ENCODE measurements at places on chromosomes 11 and 22.

- peak; percentile 77 for DNase-seq
Observed at GRCh38 chr22:38793721-38794466, at the start of gene DNAL4. DNAL4 (minus strand) TSS chr22:38794143; CDS start chr22:38782731, 11,412 bp downstream.

GRCh38 chr11:77548552-77549445 is 41.0 kb upstream of the AQP11 start:
- DNase-seq: no peak

GRCh38 chr11:15575409-15575808 is 460.7 kb downstream of the INSC start:
- DNase-seq: no peak

DNA sequence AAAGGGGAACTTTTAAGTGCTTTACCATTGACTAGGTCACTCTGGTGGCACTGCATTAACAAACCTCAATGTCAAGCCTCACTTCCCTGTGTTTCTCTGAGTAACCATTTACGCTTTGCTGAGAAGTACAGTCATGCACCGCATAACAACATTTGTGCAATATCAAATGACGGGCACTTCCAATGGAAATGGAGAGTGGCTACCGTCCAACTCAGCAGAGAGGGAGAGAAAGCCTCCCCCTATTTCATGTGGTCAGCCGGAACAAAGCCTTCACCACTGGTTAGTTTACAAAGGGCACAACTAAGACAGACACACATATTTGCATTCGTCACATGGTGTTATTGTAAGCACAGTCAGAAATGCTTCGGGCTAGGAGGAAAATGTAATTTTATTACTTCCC is 117.3 kb downstream of the RASSF10 start:
- DNase-seq: no peak

DNA sequence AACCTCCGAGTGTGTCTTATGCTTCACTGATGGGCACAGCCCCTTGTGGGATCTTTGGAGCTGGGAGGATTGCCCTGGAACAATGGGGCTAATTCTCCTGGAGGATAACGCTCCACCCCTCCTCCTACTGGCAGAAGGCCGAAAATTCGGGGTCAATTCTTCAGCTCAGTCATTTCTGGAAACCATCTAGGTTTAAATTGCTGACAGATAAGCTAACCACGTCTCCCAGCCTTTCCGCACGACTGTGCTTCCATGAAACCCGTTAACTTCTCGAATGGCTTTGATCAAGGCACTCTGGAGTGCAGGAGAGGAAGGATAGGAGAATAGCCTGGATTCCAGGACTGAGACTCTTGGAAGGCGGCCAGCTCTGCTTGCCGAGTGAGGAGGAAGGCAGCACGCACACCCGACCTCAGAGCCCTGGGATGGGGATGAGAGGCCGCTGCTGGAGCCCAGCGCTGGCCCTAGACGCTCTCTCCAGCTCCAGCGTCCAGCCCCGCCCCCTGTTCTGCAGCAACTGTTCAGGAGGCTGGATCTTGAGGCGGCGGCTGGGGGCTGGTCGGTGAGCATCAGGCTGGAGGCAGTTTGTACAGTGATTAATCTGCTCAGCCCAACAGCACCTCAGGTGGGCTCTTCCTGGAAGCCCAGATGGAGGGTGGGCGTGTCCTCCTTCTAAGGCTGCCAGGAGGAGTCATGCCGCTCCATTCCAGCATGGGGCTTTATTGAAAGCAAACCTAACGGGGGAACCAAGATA is 176.7 kb upstream of the NCAM1 start:
- DNase-seq: no peak

GRCh38 chr11:61392981-61393595 is 701 bp downstream of the TMEM216 start:
- DNase-seq: no peak

DNA sequence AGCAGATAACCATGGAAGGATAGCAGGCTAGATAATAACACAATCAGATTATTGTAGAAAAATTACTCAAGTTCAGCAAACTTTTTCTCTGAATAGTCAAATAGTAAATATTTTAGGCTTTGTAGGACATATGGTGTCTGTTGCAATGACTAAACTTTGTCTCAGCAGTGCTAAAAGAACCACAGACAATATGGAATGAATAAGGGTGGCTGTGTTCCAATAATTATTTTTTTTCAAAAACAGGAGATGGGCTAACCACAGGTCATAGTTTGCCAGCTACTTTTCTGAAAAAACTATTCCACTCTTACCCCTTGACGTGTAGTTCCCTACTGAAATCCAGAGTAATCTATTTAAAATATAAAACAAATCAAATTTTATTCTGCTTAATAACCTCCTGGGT is 153.9 kb upstream of the LRRC4C start:
- DNase-seq: no peak

- no peak for DNase-seq
Observed at GRCh38 chr22:48262596-48263430, 1500.4 kb downstream of the TBC1D22A start.

- DNase-seq: no peak
Observed at GRCh38 chr11:111302298-111302697, 4.0 kb downstream of the POU2AF3 start.

DNA sequence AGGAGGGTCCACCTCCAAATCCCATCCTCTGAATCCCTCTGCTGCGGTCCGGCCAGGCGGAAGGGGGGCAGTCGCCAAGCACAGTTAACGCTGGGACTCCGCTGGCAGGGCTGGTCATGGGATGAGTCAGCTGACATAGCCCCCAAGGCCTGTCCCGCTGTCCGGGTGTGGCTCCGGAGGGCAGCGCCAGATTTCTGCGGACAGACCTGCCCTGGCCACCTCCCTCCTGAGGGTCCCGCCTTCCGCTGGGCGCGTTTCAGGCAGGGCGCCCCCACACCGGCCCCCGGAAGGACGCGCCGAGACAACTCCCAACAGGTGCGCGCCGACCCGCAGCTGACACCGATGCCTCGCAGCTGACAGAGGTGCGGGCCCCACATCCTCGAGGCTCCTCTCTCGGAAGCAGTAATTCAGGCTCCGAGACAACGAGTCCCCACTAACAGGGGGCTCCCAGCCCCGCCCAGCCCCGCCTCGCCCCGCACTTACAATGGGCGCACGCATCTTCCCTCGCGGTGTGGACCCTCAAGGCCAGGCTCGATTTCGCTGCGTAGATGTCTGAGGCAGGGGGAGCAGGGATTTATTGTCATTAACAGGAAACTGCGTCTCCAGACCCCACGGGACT is 607 bp downstream of the PLAAT3 start:
- no peak for DNase-seq

DNA sequence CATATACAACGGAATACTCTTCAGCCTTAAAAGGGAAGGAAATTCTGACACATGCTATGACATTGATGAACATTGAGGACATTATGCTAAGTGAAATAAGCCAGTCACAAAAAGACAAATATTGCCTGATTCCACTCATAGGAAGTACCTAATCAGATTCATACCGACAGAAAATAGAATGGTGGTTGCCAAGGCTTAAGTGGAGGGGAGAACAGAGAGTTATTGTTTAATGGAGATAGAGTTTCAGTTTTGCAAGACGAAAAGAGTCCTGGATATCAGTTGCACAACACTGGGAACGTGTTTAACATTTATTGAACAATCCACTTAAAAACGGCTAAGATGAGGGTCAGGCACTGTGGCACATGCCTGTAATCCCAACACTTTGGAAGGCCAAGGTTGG is 45.6 kb upstream of the HIPK3 start:
- DNase-seq: no peak

DNA sequence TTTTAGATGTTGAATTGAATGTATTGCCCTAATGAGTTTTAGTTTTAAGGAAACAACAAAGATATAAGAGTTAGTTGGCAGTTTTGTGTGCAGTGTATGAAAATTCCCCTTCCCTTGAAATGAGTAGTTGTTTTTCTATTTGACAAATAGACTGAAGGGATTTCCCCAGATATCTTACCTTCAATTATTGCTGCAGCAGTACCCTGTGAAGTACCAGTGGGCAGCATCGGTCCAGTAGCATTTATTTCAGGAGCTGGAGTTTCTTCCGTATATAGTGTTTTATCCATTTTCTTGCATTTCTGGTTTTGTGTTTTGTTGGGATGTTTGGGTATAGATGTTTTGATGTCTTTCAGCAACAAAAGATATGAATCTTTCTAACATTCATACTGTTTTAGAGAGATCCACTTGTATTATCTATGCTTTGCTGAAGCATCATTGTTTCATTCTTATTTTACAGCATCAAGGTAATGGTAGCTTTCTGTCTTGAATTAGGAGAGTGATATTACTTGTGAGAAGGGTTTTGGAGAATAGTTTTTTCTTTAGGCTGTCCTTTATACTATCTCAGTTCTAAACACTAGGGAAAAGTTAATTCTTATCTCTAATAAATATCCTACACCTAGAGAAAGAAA is 7.4 kb downstream of the KMT2A start:
- DNase-seq: no peak

- DNase-seq: no peak
Observed at GRCh38 chr11:99988471-99988837, 698.6 kb upstream of the ARHGAP42 start.

DNA sequence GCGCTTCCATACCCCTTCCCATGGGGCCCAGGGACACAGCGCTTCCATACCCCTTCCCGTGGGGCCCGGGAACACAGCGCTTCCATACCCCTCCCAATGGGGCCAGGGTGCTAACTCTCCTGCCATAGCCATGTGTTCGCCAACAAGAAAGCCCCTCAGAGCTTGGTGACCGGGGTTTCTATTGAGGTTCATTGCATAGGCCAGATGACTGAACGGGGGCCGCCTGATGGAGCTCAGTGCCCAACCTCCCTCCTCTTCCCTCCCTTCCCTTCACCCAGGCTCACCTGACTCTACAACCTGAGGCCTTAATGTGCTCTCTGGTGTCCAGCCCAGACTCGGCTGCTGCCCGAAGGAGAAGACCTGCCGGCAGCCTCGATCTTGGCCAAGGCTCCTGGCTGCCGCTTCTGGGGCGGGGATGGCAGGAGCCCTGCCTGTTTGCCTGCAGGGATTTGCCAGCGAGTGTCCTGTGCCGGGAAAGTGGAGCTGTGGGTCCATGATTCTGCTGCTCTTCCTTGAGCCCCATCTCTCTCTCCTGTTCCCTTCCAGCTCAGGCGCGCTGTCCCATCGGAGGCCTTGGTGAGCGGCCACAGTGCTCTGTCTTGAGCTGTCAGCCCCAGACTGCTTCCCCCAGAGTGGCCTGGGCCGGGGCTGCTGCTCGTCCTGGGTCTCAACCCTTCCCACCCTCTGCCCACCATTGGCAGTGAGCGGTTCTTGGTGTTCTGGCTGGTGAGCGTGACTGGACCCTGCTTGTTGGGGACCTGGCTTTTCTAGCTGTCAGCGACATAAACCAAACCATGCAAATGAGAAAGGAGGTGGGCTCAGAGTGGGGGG is 267.0 kb downstream of the TBC1D22A start:
- DNase-seq: no peak

GRCh38 chr11:86374069-86374468 is 618 bp upstream of the CCDC81 start:
- DNase-seq: no peak

GRCh38 chr11:6576471-6577373 is 26.7 kb downstream of the RRP8 start:
- DNase-seq: no peak

GRCh38 chr11:117192401-117192875 is 6.7 kb upstream of the TAGLN start:
- DNase-seq: no peak

DNA sequence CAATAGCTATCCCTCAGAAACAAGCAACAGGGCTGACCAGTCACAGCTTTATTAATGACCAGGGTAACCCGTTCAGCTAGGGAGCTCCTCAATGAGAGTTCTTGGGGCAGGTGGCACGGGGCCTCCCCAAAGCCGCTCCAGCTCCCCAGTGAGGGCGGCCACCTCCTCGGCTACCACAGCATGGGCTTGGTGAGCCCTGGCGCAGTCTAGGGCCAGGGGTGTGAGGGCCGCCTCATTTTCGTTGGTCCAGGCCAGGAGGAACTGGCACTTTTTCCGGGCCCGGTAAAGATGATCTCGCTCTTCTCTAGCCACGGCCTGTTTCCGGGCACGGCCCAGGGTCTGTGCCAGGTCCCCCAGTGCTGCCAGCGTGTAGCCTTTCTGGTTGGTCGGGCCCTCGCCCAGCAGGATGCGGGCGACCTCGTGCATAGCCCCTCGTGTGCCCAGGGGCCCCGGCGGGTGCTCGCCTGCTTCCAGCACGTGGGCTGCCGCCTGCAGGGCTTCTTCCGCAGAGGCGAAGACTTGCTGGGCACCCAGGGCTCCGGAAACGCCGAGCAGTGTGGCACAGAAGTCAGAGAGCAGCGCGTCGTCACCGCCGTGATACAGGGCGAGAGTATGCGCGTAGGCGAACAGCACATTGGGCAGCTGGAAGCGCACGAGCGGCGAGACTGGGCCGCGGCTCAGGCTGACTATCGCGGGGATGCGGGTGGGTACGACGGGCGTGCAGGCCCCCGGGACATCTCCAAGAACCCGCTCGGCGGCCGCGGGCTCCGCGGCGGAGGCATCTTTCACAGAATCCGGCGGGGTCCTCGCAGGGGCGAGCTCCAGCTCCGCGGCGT is 913 bp downstream of the ZNHIT2 start:
- DNase-seq: no peak

- no peak for DNase-seq
Observed at GRCh38 chr11:105192115-105192514, 52.5 kb upstream of the CARD18 start.

GRCh38 chr11:130166457-130166784 is 6.8 kb downstream of the ST14 start:
- DNase-seq: no peak

GRCh38 chr22:24954114-24954463 is 1.6 kb downstream of the KIAA1671 start:
- DNase-seq: no peak

DNA sequence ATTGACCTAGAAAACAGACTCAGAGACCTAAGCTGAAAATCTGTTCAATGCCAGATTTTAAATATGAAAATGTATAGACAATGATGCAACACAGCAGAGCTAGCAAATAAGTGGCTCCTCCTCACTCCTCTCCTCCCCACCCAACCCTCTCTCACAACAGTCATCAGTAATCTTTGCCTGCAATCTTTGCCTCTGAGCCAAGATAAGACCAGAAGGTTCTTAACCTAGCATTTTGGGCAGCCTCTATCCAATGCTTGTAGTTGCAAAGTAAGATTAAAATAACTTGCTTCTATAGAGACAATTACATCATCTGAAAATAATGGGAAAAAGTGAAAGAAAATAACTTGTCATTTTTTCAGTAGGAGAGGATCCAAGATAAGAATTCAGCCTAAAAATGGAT is 117.3 kb downstream of the PARVA start:
- no peak for DNase-seq

DNA sequence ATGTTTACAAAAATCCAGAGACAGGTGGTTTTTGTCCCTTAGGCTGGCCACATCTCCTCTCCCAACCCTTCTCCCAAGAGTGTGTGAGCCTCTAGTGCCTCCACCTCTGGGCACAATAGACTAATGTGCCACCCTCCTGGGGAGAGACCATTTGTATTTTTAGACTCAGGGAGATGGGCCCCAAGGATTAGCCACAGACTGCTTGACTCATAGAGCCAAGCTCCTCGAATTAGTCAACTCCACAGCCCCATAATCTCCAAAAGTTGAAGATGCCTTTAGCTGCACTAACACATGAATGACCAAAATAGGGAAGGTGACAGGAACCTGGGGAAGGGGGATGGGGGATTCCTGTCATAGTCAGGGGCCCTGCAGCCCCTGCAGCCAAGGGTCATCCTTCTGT is 53.0 kb upstream of the LRRC32 start:
- DNase-seq: no peak

GRCh38 chr11:117861151-117862018 is 15.1 kb downstream of the FXYD6 start:
- DNase-seq: no peak
